Glutamatergic neuron (in vitro differentiated cells): ENCODE measurements at places on chromosomes 4 and X.

- H3K27ac ChIP-seq: no peak overlapping the region
- no peaks in the 10 kb centered on the region for H3K4me1 ChIP-seq
- DNase-seq: no peak
Measured at GRCh38 chrX:31199840-31200114, 127.9 kb upstream of the FTHL17 start.

- no peak overlapping the region for H3K27ac ChIP-seq
- H3K36me3 ChIP-seq: no peaks in the 10 kb centered on the region
- H3K4me3 ChIP-seq: no peak overlapping the region
- H3K27me3 ChIP-seq: no peaks in the 10 kb centered on the region
Measured at GRCh38 chrX:148854306-148854705, 353.9 kb downstream of the AFF2 start.

- peak; percentile 14 for DNase-seq
- H3K4me1 ChIP-seq: peaks cover 15% of the 10 kb centered on the region
- H3K27me3 ChIP-seq: peaks cover 4% of the 10 kb centered on the region
- no peak overlapping the region for H3K4me3 ChIP-seq
- H3K27ac ChIP-seq: peak overlapping the region; percentile 62
Measured at GRCh38 chr4:2253160-2254084, 8.5 kb downstream of the MXD4 start.

DNA sequence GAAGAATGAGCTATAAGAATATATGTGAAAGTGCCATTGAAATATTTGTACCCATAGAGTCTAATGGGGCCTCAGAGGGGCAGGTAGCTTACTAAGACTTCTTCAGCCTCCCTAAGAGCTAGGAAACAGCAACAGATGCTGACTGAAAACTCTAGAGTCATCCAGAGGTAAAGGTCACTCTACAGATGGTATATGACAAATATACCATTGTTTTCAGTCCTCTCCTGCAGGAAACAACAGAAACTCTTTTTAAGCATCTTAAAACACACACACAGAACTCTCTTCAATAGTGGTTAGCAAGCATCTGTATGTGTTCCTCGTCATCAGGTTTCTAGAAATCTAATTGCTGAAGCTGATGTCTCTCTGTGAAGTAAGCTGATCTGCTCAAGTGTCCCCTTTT is 313.8 kb upstream of the GATB start:
- H3K4me1 ChIP-seq: no peaks in the 10 kb centered on the region
- H3K27me3 ChIP-seq: peaks cover 2% of the 10 kb centered on the region
- no peak for DNase-seq
- no peak overlapping the region for H3K27ac ChIP-seq
- H3K36me3 ChIP-seq: no peaks in the 10 kb centered on the region
- H3K4me3 ChIP-seq: no peak overlapping the region

DNA sequence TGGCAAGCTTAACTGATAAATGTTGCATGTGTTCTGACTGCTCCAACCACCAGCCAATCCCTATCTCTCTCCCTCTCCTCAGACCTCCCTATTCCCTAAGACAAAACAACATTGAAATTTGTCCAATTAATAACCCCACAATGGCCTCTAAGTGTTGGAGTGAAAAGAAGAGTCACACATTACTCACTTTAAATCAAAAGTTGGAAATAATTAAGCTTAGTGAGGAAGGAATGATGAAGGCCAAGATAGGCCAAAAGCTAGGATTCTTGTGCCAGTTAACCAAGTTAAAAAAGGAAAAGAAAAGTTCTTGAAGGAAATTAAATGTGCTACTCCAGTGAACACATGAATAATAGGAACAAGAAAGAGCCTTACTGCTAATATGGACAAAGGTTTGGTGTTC is 55.6 kb downstream of the FBXW7 start:
- no peak overlapping the region for H3K4me3 ChIP-seq
- DNase-seq: no peak
- H3K36me3 ChIP-seq: no peaks in the 10 kb centered on the region
- no peak overlapping the region for H3K27ac ChIP-seq
- no peaks in the 10 kb centered on the region for H3K4me1 ChIP-seq
- H3K27me3 ChIP-seq: no peaks in the 10 kb centered on the region

DNA sequence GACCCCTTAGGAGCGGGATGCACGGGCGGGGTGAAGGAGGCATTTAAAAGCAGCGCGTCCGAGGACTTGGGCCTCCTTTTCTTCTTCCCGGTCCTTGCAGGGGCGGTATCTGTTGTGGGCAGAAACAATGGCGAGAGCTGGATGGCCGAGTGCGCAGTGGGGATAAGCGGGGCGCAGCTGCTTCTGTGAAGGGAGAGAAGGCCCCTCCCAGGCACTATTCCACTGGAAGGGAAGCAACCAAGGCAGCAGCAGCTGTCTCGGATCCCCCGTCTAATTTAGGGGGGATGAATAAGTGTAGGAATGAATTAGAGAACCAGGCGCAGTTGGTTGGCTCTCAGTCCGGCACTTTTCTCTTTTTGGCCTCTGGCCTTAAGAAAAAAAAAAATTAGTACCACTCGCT is 995 bp downstream of the SMARCA5 start:
- peak; percentile 77 for DNase-seq
- peak overlapping the region; percentile 100 for H3K27ac ChIP-seq
- H3K4me1 ChIP-seq: peaks cover 19% of the 10 kb centered on the region
- H3K36me3 ChIP-seq: peaks cover 4% of the 10 kb centered on the region
- H3K4me3 ChIP-seq: peak overlapping the region; percentile 100
- peaks cover 15% of the 10 kb centered on the region for H3K27me3 ChIP-seq

GRCh38 chr4:139526928-139527327 is 29.1 kb downstream of the SETD7 start:
- H3K27me3 ChIP-seq: no peaks in the 10 kb centered on the region
- DNase-seq: no peak

GRCh38 chr4:3232001-3232400 is 17.0 kb upstream of the MSANTD1 start:
- H3K4me3 ChIP-seq: no peak overlapping the region
- no peak overlapping the region for H3K27ac ChIP-seq
- H3K27me3 ChIP-seq: peaks cover 13% of the 10 kb centered on the region
- peaks cover 16% of the 10 kb centered on the region for H3K36me3 ChIP-seq

- no peaks in the 10 kb centered on the region for H3K4me1 ChIP-seq
- H3K27ac ChIP-seq: no peak overlapping the region
- H3K36me3 ChIP-seq: no peaks in the 10 kb centered on the region
- H3K27me3 ChIP-seq: peaks cover 4% of the 10 kb centered on the region
Measured at GRCh38 chrX:27863809-27864208, 56.0 kb downstream of the MAGEB10 start.

DNA sequence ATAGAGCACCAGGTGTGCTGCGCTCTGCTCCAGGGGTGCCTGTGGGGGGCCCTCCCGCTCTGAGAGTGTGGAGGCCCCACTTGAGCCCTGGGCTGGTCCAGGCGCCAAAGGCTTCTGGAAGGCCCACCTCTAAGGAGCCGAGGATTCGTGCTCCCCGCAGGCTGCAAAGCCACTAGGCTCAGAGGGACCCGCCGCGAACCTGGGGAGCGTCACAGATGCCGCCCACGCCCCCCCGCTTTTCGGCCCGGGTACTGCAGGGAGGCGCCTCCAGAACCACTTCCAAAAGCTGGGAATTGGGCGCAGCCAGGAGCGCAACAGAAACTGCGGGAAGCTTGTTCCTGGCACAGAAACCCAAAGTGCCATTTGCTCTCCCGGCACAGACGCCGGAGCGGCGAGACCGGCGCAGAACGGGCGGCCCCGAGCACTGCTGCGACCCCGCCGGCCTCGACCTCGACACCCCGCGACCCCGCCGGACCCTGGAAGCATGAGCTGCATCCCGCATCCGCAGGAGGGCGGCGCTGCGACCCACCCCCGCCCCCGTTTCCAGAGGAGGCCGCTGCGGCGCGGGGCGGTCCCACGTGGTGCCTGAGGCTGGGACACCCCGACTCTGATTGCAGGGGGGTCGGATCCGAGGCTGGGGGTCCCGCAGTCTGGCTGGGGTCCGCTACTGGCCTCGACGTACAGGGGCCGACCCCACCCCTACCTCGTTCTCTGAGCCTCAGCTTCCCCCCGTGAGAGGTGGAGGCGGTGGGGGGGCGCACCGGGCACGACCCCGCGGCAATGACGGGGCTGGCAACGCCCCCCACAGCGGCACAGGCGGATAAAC is 30.8 kb downstream of the CPLX1 start:
- H3K27me3 ChIP-seq: peaks cover 10% of the 10 kb centered on the region
- no peak overlapping the region for H3K27ac ChIP-seq
- DNase-seq: no peak
- H3K4me3 ChIP-seq: peak overlapping the region; percentile 34
- H3K36me3 ChIP-seq: no peaks in the 10 kb centered on the region

GRCh38 chr4:80171656-80172055 is 25.6 kb upstream of the PRDM8 start:
- no peak overlapping the region for H3K4me3 ChIP-seq
- DNase-seq: no peak
- H3K27ac ChIP-seq: no peak overlapping the region
- H3K27me3 ChIP-seq: no peaks in the 10 kb centered on the region
- no peaks in the 10 kb centered on the region for H3K4me1 ChIP-seq

GRCh38 chrX:42465821-42466220 is 312.1 kb downstream of the PPP1R2C start:
- no peaks in the 10 kb centered on the region for H3K36me3 ChIP-seq
- DNase-seq: no peak

- H3K36me3 ChIP-seq: no peaks in the 10 kb centered on the region
- H3K4me3 ChIP-seq: no peak overlapping the region
- DNase-seq: no peak
- H3K4me1 ChIP-seq: no peaks in the 10 kb centered on the region
- no peak overlapping the region for H3K27ac ChIP-seq
Measured at GRCh38 chrX:96729053-96729452, 44.4 kb downstream of the DIAPH2 start.

DNA sequence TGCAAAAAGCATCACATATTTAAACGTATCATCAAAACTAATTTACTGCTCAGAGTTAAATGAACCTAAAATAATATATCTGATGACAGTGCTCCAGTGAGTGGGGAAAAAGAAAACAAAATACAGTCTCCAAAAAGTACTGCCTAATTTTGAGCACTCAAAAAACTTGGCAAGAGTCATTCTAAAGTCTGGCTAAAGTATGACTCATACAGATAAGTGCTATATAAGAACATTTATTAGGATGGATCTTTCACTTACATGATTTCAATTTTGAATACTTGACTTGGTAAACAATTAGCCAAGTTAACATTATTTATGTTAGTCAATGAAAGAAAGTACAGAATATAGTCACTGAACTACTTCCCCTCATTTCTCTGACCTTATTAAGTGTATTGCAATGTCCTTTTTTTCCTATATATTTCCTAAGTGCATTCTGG is 27.2 kb downstream of the FBXO8 start:
- H3K27me3 ChIP-seq: no peaks in the 10 kb centered on the region
- no peak for DNase-seq
- H3K4me3 ChIP-seq: no peak overlapping the region
- H3K36me3 ChIP-seq: no peaks in the 10 kb centered on the region
- peaks cover 5% of the 10 kb centered on the region for H3K4me1 ChIP-seq

DNA sequence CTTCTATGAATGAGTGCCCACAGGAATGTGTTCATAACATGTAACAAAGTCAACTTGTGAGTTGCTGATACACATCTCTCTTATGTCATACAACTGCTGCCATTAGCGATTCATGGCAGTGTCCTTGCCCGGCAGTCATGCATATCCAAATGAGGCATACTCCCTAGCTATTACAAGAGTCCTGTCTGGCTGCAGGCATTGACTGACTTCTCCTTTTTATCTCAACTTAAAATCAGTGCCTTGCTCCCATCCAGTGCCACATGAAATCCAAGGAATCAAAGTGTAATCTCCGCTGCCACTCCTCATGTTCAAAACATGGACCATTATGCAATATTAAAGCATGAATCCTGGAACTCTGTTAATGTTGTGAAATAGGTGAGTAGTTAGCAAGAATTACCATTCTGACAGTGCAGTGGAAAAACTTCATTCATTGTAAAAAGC is 348.9 kb upstream of the FTHL17 start:
- DNase-seq: no peak
- no peaks in the 10 kb centered on the region for H3K27me3 ChIP-seq
- H3K36me3 ChIP-seq: no peaks in the 10 kb centered on the region
- no peak overlapping the region for H3K27ac ChIP-seq
- no peak overlapping the region for H3K4me3 ChIP-seq
- no peaks in the 10 kb centered on the region for H3K4me1 ChIP-seq

DNA sequence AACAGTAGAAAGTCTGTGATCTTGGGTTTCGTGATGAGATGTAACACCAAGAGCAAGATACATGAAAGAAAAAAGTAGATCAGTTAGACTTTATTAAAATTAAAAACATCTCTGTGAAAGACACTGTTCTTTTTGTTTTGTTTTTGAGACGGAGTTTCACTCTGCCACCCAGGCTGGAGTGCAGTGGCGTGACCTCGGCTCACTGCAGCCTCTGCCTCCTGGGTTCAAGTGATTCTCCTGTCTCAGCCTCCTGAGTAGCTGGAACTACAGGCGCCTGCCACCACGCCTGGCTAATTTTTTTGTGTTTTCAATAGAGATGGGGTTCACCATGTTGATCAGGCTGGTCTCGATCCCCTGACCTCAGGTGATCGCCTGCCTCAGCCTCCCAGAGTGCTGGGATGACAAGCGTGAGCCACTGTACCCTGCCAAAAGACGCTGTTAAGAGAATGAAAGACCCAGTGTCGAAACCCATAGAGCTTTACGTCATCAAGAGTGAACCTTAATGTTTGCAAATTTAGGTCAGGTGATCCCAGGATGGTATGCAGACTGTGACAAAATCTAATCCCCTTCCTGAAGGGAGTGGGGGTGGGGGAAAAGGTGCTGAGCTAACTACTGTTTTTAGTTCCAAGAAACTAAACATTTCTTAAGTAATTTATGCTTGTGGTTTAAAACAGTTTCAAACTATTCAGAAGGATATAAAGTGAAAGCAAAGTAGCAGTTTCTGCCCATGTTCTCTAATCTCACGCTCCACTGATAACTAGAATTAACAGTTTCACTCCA is 8.0 kb downstream of the OFD1 start:
- H3K4me1 ChIP-seq: no peaks in the 10 kb centered on the region
- H3K4me3 ChIP-seq: no peak overlapping the region
- DNase-seq: no peak
- H3K36me3 ChIP-seq: no peaks in the 10 kb centered on the region

- DNase-seq: no peak
- no peaks in the 10 kb centered on the region for H3K4me1 ChIP-seq
- H3K36me3 ChIP-seq: no peaks in the 10 kb centered on the region
- no peak overlapping the region for H3K4me3 ChIP-seq
- H3K27ac ChIP-seq: no peak overlapping the region
- no peaks in the 10 kb centered on the region for H3K27me3 ChIP-seq
Measured at GRCh38 chrX:118474586-118474985, 21.0 kb upstream of the DOCK11 start.

DNA sequence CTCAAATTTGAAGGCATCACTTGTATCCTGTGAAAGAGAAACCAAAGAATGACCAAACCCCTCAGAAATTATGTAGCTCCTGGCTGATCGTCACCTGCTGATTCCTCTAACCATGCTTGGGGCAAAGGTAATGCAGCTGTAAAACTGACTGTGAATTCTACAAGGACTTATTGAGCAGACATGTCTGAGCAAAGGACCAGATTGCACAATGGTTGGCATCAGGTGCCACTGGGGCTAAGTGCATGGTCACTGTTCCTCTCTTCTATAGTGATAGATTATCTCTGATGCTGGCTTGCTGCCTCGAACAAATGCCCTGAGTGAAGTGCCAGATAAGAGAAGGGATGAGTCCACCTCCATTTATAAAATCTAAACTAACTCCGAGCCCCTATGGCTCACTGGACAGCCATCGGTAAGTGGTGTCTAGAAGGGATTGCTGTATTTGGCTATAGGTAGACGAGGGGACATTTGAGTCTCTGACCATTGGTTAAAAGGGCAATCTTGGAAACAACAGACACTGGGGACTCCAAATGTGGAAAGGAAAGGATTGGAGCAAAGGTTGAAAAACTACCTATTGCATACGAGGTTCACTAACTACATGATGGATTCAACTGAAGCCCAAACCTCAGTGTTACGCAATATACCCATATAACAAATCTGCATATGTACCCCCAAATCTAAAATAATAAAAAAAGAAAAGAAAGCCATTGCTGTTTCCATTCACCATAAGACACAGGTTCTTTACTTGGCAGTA is 110.7 kb upstream of the IGSF1 start:
- no peak for DNase-seq
- no peaks in the 10 kb centered on the region for H3K36me3 ChIP-seq
- no peak overlapping the region for H3K4me3 ChIP-seq
- H3K27me3 ChIP-seq: peaks cover 2% of the 10 kb centered on the region
